Breast epithelium (tissue), 4 donors: ENCODE measurements at places on chromosomes 12 and 14.
A peak's percentile ranks its signal among the peaks of the same experiment; 100 is the strongest.

DNA sequence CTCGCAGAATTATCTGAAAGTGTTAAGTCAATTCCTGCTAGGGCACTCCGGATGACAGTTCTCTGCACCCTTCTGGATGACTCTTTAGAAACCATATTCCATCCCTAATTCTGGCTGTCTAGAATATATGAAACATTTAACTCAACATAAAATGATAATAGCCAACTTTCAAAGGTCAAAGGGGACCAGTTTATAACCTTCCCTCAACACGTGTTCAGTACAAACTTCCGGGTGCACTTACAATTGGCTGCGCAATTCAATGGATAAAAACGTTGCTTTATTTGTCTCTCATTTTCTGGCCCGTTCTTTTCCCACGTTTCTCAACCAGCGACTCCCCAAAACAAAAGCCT lies 1.3 kb downstream of the SBNO1 start:
- no peaks in the 10 kb centered on the region for H3K27me3 ChIP-seq
- no peaks in the 10 kb centered on the region for H3K4me1 ChIP-seq
- no peaks in the 10 kb centered on the region for H3K36me3 ChIP-seq

GRCh38 chr14:95413289-95414215 lies 93.8 kb upstream of the CLMN start:
- no peaks in the 10 kb centered on the region for H3K36me3 ChIP-seq
- H3K27me3 ChIP-seq: no peaks in the 10 kb centered on the region
- no peak overlapping the region for H3K27ac ChIP-seq
- H3K4me1 ChIP-seq: peaks cover 5% of the 10 kb centered on the region

GRCh38 chr14:75371297-75371696 lies 56.5 kb upstream of the JDP2 start:
- H3K27ac ChIP-seq: no peak overlapping the region
- H3K27me3 ChIP-seq: no peaks in the 10 kb centered on the region
- DNase-seq: no peak
- no peak overlapping the region for H3K4me3 ChIP-seq
- no peaks in the 10 kb centered on the region for H3K36me3 ChIP-seq

DNA sequence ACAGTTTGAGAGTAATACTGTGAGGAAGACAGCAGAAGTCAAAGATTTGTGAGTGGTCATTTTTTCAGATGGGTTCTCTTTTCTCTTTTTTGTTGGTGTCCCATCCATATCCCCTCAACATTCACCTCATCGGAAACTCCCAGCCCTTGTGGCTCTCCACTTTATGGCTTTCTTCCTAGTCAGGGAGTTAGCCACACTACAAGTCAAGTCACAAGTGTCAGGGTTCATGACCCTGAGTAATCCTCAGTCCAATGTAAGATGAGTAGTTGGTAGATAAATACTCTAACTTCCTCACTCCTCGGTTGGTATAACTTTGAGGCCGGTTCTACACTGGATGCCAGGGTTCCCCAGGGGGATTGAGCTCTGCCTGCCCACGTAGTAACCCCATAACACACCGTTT lies 41.4 kb downstream of the PTGER2 start:
- no peak overlapping the region for H3K27ac ChIP-seq
- H3K36me3 ChIP-seq: no peaks in the 10 kb centered on the region
- no peaks in the 10 kb centered on the region for H3K27me3 ChIP-seq

DNA sequence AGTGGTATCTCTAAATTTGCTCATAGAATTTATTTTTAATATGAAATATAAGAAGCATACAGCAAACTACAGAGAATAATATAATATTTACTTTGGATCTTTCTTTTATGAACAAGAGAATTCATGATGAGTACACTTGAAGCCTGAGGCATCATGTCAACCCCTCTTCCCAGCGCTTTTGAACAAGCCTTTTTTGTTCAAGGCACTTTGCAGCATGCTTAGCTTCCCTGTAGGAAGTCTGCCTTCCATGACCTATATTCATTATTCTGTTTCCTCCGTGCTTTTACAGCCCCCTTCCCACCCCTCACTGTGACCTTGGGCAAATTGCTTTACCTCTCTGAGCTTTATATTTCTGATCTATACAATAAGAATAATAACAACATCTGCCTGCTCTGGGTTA lies 41.6 kb downstream of the SCN8A start:
- H3K36me3 ChIP-seq: no peaks in the 10 kb centered on the region
- H3K4me1 ChIP-seq: peaks cover 8% of the 10 kb centered on the region
- no peaks in the 10 kb centered on the region for H3K27me3 ChIP-seq
- H3K4me3 ChIP-seq: no peak overlapping the region

DNA sequence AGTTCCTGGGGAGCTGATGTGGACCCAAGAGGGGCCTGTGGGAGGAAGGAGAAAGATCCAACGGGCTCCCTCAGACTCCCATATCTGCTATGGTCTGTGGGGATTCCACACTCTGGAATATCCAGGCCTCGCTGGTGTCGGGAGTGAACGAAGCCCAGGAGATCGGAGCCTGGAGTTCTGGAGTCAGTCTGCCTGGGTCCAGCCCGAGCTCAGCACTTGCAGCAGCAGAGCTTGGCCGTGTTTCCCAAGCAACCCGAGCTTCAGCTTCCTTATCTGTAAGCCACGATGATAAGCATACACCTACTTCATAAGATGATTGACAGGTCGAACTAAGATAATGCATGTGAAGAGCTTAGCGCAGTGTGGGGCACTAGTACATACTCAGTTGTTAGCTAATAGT lies 10.1 kb downstream of the LTBP2 start:
- no peak for DNase-seq
- no peak overlapping the region for H3K27ac ChIP-seq

GRCh38 chr12:6494258-6494743 lies 399 bp downstream of the NCAPD2 start:
- H3K36me3 ChIP-seq: no peaks in the 10 kb centered on the region
- no peaks in the 10 kb centered on the region for H3K27me3 ChIP-seq
- no peak for DNase-seq
- peaks cover 4% of the 10 kb centered on the region for H3K4me1 ChIP-seq
- peak overlapping the region; percentile 70 for H3K4me3 ChIP-seq

DNA sequence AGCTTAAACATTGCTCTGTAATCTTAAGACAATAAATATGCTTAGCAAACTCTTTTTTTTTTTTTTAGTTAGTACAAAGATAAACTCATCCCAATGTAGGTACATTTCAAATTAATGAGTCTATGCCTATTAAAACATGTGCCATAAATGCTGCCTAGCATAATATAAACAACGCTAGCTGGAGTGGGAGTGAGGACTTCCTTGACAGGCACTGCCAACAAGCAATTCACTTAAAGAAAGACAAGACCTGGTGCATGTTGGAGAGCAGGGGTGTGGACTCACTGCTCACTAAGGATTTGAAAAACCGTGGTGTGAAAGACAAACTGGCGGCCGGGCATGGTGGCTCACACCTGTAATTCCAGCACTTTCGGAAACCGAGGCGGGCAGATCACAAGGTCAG lies 187.2 kb upstream of the RGS6 start:
- no peaks in the 10 kb centered on the region for H3K36me3 ChIP-seq
- no peaks in the 10 kb centered on the region for H3K27me3 ChIP-seq
- no peak overlapping the region for H3K27ac ChIP-seq

DNA sequence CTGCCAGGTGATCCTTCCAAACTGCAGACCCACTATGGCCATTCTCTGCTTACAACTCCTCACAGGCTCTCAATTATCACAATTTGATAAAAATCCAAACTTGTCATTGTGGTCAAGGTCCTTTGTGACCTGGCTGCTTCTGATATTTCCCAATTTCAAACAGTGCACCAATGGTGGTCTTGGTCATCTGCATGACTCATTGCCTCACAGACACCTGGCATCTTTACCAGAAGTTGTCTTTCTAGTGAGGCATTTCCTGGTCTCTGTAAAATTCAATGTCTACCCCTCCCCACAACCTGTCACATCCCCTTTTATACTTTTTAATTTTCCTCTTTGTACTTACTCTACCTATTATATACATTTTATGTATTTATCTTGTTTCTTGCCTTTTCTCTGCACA lies 17.8 kb upstream of the PAPOLA start:
- H3K4me1 ChIP-seq: no peaks in the 10 kb centered on the region
- no peak overlapping the region for H3K27ac ChIP-seq
- DNase-seq: no peak
- H3K27me3 ChIP-seq: no peaks in the 10 kb centered on the region

DNA sequence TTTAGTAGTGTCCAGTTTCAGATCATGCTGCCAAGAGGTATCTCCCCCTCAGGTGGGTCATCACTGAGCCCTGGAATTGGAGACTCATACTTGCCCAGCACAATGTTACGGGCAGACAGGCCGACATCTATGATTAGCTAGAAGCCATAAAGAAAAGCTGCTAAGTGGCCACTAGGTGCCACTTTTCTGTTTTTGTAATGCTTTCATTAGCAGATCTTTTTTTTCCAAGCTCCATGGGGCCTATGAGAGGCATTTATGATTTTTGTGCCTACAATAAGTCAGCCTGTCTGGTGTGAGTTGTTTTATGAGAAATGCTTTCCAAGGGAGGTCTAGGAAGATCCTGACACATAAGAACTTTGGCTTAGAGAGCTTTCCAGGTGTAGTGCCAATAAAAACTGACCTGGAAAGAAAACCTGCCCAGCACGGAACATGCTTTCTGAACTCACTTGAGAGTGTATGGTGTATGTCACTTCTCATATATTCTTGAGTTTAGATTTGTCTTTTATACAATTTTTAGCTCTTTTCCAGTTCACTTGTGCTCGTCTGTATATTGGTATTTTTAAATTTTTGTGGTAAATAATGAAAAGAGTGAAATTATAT lies 21.8 kb upstream of the SMCO2 start:
- H3K36me3 ChIP-seq: no peaks in the 10 kb centered on the region
- no peak overlapping the region for H3K27ac ChIP-seq
- no peak overlapping the region for H3K4me3 ChIP-seq
- no peak for DNase-seq

DNA sequence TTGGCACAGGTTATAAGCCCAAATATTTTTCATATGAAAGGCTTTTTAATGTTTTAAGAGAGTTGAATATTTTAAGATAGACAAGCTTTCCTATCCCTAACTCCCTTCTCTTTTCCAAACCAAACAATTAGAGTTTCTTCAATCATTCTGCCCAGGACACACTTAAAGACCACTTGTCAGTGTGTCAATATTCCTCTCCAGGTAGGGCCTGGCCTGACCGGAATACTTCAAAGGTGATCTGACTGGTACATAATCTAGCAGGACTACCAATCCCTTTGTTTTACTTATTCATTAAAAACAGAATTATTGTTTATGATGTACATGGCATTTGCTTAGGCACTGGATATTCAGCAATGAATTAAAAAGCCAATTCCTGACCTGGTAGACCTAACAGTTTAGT lies 24.2 kb upstream of the SNRPF start:
- no peaks in the 10 kb centered on the region for H3K27me3 ChIP-seq
- no peak overlapping the region for H3K4me3 ChIP-seq
- H3K27ac ChIP-seq: no peak overlapping the region
- no peaks in the 10 kb centered on the region for H3K36me3 ChIP-seq
- no peaks in the 10 kb centered on the region for H3K4me1 ChIP-seq
- DNase-seq: no peak

DNA sequence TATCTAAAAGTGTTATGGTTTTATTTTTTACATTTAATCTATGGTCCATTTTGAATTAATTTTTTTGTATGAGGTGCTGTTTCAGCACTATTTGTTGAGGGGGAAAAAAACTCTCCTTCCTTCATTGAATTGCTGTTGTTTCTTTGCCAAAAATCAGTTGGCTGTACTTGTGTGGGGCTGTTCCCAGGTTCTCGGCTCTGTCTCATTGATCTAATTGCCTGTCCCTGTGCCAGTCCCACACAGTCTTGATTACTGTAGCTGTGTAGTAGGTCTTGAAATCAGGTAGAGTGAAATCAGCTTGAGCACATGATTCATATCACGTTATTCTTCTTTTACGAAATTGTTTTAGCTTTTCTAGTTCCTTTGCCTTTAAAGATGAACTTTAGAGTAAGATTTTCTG lies 109.7 kb downstream of the ADGRD1 start:
- peaks cover 3% of the 10 kb centered on the region for H3K27me3 ChIP-seq
- no peaks in the 10 kb centered on the region for H3K4me1 ChIP-seq
- no peaks in the 10 kb centered on the region for H3K36me3 ChIP-seq
- DNase-seq: no peak

DNA sequence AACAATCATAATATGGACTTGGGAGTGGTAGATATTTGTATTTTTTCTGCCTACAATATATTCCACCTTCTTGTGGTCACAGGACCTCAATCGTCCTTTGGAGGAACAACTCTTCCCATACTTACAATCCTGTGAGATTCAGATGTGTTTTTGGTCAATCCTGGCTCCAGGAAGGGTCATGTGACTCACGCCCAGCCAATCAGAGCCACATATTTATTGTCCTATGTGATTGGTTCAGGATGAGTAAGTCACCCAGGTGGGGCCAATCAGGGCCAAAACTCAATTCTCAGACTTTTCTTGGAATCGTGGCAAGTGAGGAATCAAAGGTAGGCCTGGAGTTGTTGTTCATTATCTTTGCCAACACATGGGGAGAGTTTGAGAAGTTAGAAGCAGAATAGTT lies 264.9 kb downstream of the SUDS3 start:
- H3K27ac ChIP-seq: no peak overlapping the region
- H3K4me3 ChIP-seq: no peak overlapping the region
- no peak for DNase-seq
- H3K27me3 ChIP-seq: peaks cover 2% of the 10 kb centered on the region
- H3K4me1 ChIP-seq: no peaks in the 10 kb centered on the region

DNA sequence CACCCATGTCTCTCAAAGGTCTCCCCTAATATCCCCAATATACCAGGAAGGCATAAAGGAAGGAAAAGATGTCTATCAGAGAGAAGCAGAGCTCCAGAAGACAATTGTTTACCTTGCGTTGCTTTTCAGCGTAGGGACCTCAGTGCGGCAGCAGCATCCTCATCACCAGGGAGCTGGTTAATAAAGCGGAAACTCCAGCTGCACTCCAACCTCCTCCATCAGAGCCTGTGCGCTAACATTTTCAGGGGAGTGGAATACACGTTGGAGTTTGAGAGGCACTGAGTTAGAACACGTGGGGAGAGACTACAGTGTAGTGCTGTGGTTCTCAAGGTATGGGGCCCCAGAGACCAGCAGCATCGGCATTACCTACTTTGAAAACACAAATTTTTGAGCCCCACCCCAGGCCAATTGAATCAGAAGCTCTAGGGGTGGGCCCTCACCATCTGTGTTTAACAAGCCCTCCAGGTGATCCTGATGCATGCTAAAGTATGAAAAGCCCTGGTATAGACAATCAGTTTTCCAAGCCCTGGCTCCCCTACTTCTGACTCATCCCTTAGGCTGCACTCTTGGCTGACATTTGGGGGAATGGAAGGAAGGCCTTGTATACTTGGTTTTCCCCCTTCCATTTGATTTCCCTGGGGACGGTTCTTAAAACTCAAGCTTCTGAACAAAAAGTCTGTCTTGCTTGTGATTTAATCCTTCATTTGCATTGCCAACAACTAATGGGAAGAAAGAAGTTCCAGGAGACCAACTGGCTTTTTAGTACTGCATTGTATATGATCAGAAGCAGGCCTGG lies 419.0 kb upstream of the CCDC196 start:
- H3K27ac ChIP-seq: no peak overlapping the region
- no peaks in the 10 kb centered on the region for H3K4me1 ChIP-seq
- H3K27me3 ChIP-seq: no peaks in the 10 kb centered on the region
- no peak for DNase-seq

GRCh38 chr14:34650786-34651584 lies 21.0 kb upstream of the SNX6 start:
- no peak overlapping the region for H3K4me3 ChIP-seq
- no peaks in the 10 kb centered on the region for H3K4me1 ChIP-seq
- no peaks in the 10 kb centered on the region for H3K27me3 ChIP-seq
